ENCODE measurements at places on chromosomes 4 and X.

GRCh38 chrX:11196476-11196875 lies 85.3 kb downstream of the HCCS start:
- no peak for DNase-seq

- DNase-seq, result no peak
Measured at GRCh38 chr4:43089730-43090129, 197.2 kb downstream of the GRXCR1 start.

DNA sequence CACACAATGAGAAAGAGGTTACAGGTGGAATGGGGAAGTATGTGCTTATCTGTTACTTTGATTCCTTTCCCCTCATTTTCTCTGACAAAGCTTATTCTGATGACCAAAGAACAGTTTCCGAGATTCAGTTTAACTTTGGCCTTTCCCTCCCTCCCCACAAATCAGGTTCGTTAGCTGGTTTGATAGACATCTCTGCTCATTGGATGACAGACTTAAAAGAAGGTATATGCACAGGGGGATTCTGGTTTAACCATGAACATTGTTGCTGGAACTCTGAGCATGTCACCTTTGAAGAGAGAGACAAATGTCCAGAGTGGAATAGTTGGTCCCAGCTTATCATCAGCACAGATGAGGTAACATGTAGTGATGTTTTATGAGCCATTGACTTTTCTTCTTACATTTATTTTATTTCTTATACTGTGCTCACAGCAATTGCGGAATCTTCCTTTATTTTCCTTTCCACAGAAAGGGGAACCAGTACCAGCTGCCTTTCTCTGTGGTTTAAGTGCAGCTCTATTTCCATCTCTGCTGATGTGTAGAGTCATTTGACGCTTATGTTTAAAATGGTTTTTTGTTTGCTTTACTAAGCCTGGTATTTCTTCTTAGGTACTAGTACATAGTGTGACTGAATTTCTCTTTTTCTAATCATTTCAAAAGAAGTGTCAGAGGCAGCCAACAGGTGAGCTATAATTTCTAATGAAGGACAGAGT lies 125.0 kb downstream of the AKAP4 start:
- DNase-seq, result no peak

DNA sequence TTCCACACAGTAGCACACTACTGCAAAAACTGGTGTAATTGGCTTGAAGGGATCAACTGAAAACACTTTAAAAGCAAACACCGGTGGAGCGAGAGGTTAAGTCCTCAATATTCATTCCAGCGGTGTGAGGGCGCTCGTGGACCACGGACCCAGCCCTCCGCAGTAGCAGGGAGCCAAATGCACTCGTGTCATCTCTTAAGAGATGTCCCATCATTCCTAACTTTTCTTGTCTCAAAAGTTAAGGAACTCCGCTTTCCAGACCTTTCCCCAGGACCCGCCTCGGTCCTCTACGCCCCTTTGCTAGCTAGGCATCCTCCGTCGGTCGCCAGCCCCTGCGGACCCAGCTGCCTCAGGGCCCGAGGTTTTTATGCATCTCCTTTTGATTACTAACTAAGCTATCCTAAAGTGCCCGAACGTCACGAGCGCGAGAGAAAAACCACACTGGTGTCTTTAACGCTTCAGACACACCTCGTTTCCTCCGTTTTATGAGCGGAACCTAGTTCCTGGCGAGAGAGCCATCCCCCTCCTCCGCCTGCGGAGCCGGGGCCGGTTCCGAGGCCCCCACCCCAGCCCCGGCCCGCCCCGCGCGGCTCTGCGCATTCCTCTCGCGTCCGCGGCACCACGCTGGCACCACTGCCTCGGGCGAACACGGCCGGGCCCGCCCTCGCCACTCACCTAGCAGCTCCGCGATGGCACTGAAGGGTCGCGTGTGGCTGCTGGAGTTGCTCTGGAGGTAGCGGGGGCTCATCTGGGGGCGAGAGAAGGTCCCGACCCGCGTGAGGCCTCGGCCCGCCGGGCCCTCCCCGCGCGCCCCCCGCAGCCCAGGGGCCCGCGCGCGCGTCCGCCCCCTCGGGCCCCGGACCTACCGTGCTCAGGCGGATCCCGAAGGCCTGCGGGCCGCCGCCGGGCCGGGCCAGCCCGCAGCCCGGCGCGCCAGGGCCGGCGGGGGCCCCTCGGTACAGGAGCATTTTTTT lies 723 bp downstream of the MORC4 start:
- peak; percentile 7 for DNase-seq

- no peak for DNase-seq
Measured at GRCh38 chr4:90950385-90950841, 823.2 kb downstream of the CCSER1 start.
